Esophagus muscularis mucosa (tissue), 4 donors: ENCODE measurements at places on chromosomes 1 and 21.

GRCh38 chr1:30359539-30360220 lies 363.7 kb downstream of the MATN1 start:
- DNase-seq: no peak

GRCh38 chr21:37619464-37619974 lies 252.9 kb downstream of the DYRK1A start:
- DNase-seq: peak; percentile 68

- no peak for DNase-seq
These were observed 128.2 kb upstream of the KIAA0040 start for GRCh38 chr1:175320804-175321203.

DNA sequence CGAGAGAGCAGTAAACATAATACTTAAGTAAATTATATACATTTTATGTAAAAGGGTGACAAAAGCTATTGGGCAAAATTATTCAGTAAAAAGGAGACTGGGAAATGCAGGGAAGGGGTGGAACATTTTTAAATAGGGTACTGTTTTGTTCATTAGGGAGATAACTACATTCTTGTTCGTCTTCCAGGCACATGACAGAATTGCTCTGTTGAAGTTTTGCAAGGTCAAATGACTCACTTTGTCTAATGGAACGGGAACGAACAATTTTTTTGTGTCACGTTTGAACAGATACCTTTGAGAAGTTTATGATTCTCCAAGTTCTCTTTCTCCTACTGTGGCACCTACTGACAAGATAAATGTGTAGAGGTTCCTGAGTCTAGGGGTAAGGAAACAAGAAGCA lies 382.3 kb upstream of the ZRANB2 start:
- DNase-seq: no peak

DNA sequence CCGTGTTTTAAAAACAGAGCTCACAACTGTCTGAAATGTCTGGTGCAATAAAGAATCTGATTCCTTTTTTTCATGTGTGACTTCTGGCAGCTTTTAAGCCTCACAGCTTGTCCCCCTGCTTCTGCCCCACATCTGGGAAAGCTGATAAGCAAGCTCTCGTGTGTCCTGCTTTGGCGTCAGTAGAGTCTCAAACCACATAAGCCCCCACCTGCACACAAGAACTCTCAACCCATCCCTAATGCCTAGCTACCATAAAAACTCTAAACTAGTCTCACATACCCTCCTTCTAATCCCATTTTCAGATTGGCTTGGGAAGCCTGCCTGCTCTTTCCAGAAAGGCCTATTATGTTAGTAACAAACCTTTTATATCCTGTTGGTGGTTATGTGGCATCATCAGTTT lies 94.6 kb upstream of the DAB1 start:
- DNase-seq: no peak
